SHP77 (cell line): ENCODE measurements at places on chromosomes 11 and 22.

GRCh38 chr22:25636323-25636722 is 71.8 kb downstream of the GRK3 start:
- no peak for DNase-seq

- no peak for DNase-seq
Measured at GRCh38 chr11:127130321-127130720, 129.8 kb upstream of the KIRREL3 start.

DNA sequence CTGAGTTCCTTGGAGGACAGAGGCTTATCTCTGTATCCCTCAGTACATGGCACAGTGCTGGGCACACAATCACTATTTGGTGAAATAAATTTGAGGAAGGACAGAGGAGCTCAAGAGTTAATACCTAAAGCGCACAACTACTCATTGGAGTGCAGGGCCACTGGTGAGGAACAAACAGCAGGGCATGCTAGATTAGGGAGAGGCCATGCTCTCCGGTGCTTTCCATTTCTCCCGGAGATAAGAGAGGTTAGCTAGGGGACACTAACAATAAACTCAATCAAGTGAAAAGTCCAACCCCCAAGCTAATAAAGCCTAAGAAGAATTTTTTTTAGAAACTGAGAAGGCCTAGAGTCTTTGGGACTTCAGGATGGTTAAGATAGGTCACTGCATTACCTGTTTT is 29.1 kb downstream of the NFRKB start:
- no peak for DNase-seq

DNA sequence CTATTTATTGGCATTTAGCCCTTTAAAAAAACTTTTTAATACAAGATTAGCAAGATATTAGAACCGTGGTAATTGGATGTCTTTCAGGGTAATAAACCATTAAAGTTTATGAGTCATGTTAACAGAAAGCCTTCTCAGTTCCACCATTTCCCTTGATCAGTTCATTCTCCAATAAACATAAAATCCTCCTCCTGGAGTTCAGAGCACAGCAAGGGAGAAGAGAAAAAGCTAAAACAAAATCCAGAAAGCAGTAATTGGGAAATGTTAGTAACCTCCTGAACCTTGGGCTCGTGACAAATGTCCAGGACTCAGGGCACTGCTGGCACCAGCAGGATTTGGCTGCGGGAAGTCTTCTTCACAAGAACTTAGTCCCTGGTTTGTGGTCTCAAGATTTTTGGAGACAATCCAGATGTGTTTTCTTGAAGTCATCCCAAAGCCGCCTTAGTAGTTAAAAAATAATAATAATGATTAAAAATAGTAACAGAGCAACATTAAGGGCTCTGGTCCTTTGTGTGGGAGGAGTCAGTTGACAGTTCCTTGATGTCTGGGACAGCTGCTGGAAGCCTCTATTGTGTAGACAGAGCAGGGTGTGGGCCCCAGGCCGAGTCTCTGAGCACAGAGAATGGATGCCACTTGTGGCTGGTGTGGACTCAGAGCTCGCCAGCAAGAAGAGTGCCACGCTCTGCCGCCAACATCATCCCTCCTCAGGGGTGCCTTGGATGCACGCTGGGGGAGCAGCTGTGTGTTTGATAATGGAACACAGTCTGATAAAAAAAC is 43.4 kb upstream of the PITPNB start:
- peak; percentile 3 for DNase-seq

DNA sequence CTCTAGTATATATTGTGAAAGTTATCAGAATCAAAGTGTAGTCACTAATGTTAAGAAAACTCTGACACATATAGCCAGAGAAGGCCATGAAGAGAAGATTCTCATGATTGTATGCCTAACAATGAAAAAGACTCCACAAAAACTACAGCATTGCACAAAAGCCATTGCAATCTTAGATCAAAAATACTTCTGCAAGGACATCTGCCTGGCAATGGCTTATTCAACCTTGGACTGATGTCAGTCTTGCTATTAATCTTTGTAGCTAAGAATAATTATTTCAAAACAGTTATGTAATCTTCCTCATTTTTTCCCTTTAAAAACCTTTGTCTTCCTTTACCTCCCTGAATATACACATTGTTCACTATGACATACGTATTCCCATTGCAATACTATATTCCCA is 55.3 kb upstream of the SLC36A4 start:
- DNase-seq, result no peak

GRCh38 chr11:42524534-42525227 is 787.1 kb upstream of the API5 start:
- peak; percentile 43 for DNase-seq

DNA sequence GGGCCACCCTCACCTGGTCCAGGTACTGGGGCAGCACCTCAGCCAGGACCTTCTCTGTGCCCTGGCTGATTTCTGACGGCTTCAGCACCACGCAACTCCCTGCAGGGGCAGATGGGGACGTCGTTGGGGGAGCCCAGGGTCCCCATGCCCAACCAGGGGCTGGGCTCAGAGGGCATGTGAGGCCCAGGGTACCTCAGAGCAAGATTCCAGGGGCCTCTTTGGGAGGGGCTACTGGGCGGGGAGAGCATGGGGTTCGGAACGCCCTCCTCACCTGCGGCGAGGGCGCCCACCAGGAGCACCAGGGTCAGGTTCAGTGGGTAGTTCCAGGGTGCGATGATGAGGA is 8.1 kb downstream of the ALDH3B2 start:
- DNase-seq, result no peak

DNA sequence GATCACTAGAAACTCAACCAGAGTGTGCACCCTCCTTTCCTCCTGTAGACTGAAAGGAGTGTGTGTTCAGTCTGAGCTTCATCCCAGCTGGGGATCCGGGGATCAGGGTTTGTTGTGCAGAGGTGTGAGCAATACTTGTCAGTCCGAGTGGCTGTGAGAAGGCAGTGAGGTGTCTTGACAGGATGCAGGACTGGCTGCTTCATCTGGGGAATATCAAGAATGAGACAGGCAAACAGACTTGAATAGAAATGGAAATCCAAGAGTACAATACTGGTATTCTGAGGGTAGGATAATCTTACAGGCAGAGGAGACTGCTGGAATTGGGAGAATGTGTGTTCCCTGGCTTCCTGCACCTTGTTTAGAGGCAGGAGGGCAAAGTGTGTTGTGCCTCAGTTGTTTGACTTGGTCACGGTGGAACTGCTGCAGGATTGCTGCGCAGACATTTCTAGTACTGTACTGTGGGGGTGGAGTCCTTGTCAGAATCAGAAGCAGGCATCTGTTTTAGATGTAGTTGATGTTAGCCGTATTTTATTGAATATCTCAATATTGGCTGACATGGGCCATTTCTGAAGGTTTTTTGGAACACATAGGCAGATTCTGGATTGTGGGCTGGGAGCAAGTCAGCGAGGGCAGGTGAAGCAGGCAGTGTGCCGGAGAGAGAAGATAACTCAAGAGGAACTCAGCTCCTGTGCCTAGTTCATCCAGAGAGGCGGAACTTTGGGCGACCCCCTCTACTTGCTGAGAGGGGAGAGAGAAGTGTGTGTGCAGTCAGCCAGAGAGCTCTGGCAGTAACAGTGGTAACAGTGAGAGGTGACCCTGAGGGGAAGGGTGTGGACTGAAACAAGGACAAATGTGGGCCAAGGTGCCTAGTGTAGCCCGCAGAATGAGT is 27.1 kb upstream of the GRK2 start:
- no peak for DNase-seq

DNA sequence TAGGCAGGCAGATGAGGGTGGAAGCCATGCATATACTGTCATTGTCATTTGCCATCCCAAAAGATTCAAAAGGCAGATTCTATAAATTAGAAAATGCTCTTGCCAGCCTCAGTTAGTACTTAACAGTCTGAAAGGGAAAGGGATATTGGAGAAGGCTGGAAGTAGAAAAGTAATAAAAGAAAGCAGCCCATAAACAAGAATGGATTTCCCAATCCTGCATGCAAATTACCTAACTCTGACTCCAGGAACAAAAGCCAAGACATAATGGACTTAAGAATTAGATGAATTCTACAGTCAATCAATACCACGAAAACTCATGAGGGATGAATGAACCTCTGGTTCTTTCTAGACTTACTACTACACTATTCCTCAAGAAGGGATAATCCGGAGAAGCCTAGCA is 5.9 kb downstream of the PAK1 start:
- DNase-seq, result no peak

GRCh38 chr11:72732329-72732728 is 19.9 kb downstream of the ARAP1 start:
- DNase-seq, result no peak

- DNase-seq, result no peak
Measured at GRCh38 chr11:2819316-2819715, 66.3 kb downstream of the CDKN1C start.

DNA sequence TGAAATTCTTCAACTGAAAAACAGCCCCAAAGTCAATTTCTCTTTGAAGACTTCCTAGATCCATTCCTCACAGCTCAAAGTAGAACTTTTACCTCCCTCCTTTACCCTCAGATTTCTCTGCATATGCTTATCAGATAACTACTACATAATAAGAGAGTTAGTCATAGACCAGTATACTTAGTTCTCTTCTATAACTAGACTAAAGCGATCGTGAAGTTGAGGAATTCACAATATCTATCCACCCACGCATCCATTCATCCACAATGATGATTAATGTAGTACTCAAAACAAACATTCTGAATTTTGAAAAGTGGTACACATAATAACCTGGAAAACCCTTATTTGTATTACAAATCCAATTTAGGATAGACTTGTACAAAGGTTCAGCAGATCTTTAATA is 800.9 kb upstream of the TENM4 start:
- DNase-seq, result no peak

GRCh38 chr11:123421589-123421988 is 8.5 kb upstream of the GRAMD1B start:
- no peak for DNase-seq
